Ovary (tissue), 10 donors: ENCODE measurements at places on chromosomes 5 and 9.

DNA sequence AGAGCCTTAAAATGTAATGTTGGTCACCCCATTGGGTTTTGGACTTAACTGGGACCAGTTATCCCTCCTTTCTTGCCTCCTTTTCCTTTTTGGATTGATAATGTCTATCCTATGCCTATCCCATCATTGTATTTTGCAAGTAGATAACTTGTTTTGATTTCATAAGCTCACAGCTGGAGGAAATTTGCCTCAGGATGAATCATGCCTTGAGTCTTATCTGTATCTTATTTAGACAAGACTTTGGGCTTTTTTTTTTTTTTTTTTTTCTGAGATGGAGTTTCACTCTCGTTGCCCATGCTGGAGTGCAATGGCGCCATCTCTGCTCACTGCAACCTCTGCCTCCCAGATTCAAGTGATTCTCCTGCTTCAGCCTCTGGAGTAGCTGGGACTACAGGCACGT, 443.3 kb downstream of the DNAH5 start:
- no peaks in the 10 kb centered on the region for H3K27me3 ChIP-seq
- no peak overlapping the region for H3K4me3 ChIP-seq
- DNase-seq, result no peak
- no peaks in the 10 kb centered on the region for H3K36me3 ChIP-seq
- no peaks in the 10 kb centered on the region for H3K4me1 ChIP-seq
- no peak overlapping the region for H3K27ac ChIP-seq

GRCh38 chr9:92439921-92440750, 15.9 kb upstream of the OMD start:
- H3K4me3 ChIP-seq, result no peak overlapping the region
- H3K4me1 ChIP-seq, result peaks cover 2% of the 10 kb centered on the region
- no peaks in the 10 kb centered on the region for H3K36me3 ChIP-seq
- no peaks in the 10 kb centered on the region for H3K27me3 ChIP-seq
- no peak for DNase-seq
- no peak overlapping the region for H3K27ac ChIP-seq

- H3K4me1 ChIP-seq, result peaks cover 6% of the 10 kb centered on the region
- no peak overlapping the region for H3K4me3 ChIP-seq
- no peaks in the 10 kb centered on the region for H3K27me3 ChIP-seq
- DNase-seq, result no peak
- no peak overlapping the region for H3K27ac ChIP-seq
Observed at GRCh38 chr5:128092144-128092543, 8.6 kb downstream of the SLC12A2 start.

DNA sequence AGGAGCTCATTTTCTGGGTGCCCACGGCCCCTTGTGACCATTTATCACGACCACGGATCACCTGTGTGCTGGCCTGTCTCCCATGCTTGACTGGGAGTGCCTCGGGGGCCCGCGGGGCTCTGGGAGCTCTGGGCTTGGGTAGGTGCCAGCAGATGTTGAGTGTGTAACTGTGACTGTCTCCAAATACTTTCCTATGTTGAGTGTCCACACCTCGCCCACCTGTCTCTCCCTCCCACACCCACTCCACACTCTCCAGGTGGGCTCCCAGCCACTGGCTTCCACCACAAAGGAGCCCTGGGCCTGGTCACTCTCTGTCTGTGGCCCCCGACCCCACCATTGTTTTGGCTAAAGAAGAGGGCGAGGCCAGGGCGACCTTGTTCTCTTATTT, 196.4 kb downstream of the CDK5RAP2 start:
- no peaks in the 10 kb centered on the region for H3K36me3 ChIP-seq
- H3K27me3 ChIP-seq, result no peaks in the 10 kb centered on the region
- peaks cover 13% of the 10 kb centered on the region for H3K4me1 ChIP-seq
- no peak overlapping the region for H3K27ac ChIP-seq
- DNase-seq, result no peak

GRCh38 chr9:91023741-91024140, 222.1 kb downstream of the SYK start:
- no peak overlapping the region for H3K4me3 ChIP-seq
- H3K4me1 ChIP-seq, result no peaks in the 10 kb centered on the region
- DNase-seq, result no peak
- no peak overlapping the region for H3K27ac ChIP-seq
- H3K27me3 ChIP-seq, result no peaks in the 10 kb centered on the region

- no peaks in the 10 kb centered on the region for H3K4me1 ChIP-seq
- H3K27ac ChIP-seq, result no peak overlapping the region
- H3K27me3 ChIP-seq, result no peaks in the 10 kb centered on the region
- H3K4me3 ChIP-seq, result no peak overlapping the region
- no peak for DNase-seq
Observed at GRCh38 chr9:117290856-117291622, 123.8 kb downstream of the ASTN2 start.

DNA sequence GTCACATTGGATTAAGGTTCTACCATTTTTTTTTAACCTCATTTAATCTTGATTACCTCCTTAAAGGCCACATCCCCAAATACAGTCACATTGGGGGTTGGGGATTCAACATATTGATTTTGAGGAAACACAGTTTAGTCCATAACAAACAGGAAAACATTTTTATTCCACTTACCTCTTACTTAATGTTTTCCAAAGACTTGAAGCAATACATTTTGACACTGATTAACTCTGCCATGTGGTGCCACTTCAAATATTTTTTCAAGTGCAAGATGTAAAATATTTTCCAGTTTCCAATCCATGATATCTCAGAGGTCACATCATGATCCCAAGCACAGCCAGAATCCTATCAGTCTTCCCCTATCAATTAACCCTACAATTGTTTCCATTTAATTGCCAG, 548.0 kb downstream of the CSNK1G3 start:
- H3K36me3 ChIP-seq, result no peaks in the 10 kb centered on the region
- no peak overlapping the region for H3K4me3 ChIP-seq
- no peak for DNase-seq
- no peak overlapping the region for H3K27ac ChIP-seq
- H3K27me3 ChIP-seq, result no peaks in the 10 kb centered on the region

- H3K27me3 ChIP-seq, result no peaks in the 10 kb centered on the region
- no peaks in the 10 kb centered on the region for H3K4me1 ChIP-seq
- no peak for DNase-seq
- no peak overlapping the region for H3K27ac ChIP-seq
- no peak overlapping the region for H3K4me3 ChIP-seq
Observed at GRCh38 chr9:73597771-73598170, 446.1 kb downstream of the ANXA1 start.

- no peaks in the 10 kb centered on the region for H3K36me3 ChIP-seq
- no peak overlapping the region for H3K4me3 ChIP-seq
- DNase-seq, result no peak
- H3K27ac ChIP-seq, result no peak overlapping the region
Observed at GRCh38 chr9:36930941-36931340, 103.1 kb downstream of the PAX5 start.

DNA sequence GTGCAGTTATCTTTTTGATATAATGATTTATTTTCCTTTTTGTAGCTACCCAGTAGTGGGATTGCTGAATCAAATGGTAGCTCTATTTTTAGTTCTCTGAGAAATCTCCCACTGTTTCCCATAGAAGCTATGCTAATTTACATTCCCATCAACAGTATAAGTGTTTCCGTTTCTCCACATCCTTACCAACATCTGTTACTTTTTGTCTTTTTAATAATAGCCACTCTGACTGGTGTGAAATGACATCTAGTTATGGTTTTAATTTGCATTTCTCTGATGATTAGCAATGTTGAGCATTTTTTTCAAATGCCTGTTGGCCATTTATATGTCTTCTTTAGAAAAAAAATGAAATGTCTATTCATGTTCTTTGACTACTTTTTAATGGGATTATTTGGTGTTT, 94.7 kb downstream of the SERINC5 start:
- H3K4me3 ChIP-seq, result no peak overlapping the region
- peaks cover 4% of the 10 kb centered on the region for H3K4me1 ChIP-seq
- H3K36me3 ChIP-seq, result no peaks in the 10 kb centered on the region

- H3K27me3 ChIP-seq, result no peaks in the 10 kb centered on the region
- H3K36me3 ChIP-seq, result no peaks in the 10 kb centered on the region
- H3K27ac ChIP-seq, result no peak overlapping the region
- DNase-seq, result no peak
- no peak overlapping the region for H3K4me3 ChIP-seq
- H3K4me1 ChIP-seq, result no peaks in the 10 kb centered on the region
Observed at GRCh38 chr9:78909566-78909965, 612.6 kb downstream of the PSAT1 start.

DNA sequence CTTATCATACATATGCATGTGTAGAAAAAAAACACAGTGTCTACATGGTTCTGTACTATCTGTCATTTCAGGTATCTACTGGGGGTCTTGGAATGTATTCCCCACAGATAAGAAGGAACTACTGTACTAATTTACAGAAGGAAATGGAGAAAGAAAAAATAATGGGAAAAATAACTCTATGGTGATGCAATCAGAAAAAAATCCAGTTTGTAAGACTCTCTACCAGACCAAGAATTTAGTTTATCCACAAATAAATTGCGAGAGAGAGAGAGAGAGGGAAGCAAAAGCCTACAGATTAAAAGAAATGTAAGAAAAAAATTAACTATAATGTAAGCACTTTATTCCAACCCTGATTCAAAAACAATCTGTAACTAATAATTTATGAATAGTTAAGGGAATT, 708.6 kb upstream of the ZNF608 start:
- H3K4me3 ChIP-seq, result no peak overlapping the region
- no peak for DNase-seq
- no peaks in the 10 kb centered on the region for H3K4me1 ChIP-seq
- H3K27me3 ChIP-seq, result no peaks in the 10 kb centered on the region
- H3K27ac ChIP-seq, result no peak overlapping the region

DNA sequence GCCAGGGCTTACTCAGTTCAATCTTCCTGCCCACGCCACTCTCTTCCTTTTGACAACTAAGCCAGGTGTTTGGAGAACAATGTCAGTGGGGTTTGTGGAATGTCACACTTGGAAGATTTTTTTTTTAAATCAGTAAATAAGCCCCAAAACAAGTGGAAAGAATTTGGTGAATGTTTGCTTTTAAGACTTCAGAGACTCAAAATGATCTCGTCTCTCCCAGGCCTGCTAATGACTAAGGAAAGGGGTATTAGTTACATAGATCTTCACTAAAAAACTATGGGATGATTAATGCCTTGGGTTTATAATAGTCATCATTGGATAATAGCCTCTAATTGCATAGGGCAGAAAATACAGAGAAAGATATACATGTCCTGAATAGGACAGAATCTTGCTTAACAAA, 166.4 kb downstream of the DMRT2 start:
- H3K36me3 ChIP-seq, result no peaks in the 10 kb centered on the region
- no peaks in the 10 kb centered on the region for H3K4me1 ChIP-seq
- no peak overlapping the region for H3K4me3 ChIP-seq
- no peak overlapping the region for H3K27ac ChIP-seq
- H3K27me3 ChIP-seq, result no peaks in the 10 kb centered on the region
- DNase-seq, result no peak

DNA sequence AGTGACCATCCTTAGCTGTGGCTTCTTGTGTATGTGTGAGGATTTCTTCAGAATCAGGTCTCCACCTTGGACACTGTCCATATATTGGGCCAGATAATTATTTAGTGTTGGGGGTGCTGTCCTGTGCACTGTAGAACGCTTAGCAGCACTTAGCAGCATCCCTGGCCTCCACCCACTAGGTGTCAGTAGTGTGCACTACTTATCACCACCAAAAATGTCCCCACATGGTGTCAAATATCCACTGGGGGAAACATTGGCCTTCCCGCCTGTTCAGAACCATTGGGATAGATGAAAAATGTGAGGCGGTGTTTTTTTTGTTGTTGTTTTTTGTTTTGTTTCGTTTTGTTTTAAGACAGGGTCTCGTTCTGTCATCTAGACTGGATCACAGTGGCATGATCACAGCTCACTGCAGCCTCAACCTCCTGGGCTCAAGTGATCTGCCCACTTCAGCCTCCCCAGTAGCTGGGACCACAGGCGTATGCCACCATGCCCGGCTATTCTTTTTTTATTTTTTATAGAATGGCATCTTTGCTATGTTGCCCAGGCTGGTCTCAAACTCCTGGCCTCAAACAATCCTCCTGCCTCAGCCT, 67.7 kb downstream of the TENT4A start:
- no peak for DNase-seq
- no peaks in the 10 kb centered on the region for H3K36me3 ChIP-seq
- H3K27ac ChIP-seq, result no peak overlapping the region
- H3K4me1 ChIP-seq, result peaks cover 7% of the 10 kb centered on the region

DNA sequence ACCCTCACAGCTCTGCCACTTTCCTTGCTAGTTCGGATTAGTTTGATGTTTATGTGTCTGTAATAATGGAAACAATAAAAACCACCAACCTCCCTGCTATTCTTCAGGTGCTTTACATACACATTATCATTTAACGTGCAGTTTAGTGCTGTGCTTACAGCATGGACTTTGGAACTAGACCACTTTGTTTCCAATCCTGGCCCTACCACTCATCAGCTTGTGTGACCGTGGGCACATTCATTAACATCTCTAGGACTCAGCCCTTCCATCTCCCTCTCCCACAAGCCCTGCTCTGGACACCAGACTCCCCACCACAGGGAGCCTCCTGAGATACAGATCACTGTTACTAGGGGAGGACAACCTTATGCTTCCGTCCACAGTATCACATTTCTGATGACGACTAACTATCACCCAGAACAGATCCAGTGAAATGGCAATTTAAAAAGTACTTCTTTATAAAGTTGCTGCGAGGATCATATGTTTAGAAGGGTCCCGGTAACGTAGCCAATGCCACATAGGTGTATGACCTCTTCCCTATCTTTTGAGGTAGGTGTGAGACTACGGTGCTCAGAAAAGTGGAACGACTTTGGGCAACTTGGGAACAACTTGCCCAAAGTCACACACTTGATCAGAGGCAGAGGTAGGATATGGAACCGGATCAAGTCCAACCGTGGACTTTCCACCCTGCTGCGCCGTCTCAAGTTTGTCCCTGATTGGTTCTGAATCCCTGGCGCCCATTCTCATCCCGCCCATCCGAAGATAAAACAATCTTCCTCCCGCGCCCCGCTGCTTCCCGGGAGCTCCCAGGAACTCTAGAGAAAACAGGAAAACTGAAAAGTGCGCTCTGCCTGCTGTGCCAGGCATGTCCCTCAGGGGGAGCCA, 132.4 kb upstream of the NIPBL start:
- peak; percentile 78 for DNase-seq
- H3K4me1 ChIP-seq, result peaks cover 3% of the 10 kb centered on the region
- H3K4me3 ChIP-seq, result peak overlapping the region; percentile 46
- no peaks in the 10 kb centered on the region for H3K27me3 ChIP-seq
- peak overlapping the region; percentile 22 for H3K27ac ChIP-seq

DNA sequence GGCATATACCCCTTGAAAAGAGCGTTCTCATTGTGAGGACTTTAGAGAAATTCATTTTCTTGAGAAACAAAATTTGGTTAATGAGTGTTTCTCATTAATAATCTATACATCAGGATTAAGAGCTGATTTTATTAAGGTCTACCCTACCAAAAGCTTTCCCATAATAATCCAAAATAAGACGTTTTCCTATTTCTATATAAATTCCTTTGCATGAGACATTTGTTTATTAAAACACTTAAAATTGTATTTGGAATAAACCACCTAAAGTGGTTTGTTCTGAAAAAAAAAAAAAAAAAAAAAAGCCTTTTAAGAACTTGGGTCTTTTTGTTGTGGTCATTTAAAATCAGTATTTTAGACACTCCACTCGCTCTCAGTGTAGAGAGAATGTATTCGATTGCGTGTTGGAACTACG, 695 bp upstream of the TMOD1 start:
- H3K4me3 ChIP-seq, result peak overlapping the region; percentile 93
- DNase-seq, result no peak
- no peaks in the 10 kb centered on the region for H3K36me3 ChIP-seq
- H3K27me3 ChIP-seq, result no peaks in the 10 kb centered on the region
- peak overlapping the region; percentile 13 for H3K27ac ChIP-seq

GRCh38 chr9:107638521-107639310, 149.1 kb upstream of the KLF4 start:
- peaks cover 12% of the 10 kb centered on the region for H3K4me1 ChIP-seq
- no peaks in the 10 kb centered on the region for H3K36me3 ChIP-seq
